ENCODE measurements at places on chromosomes 3 and 15.
A peak's percentile ranks its signal among the peaks of the same experiment; 100 is the strongest.

DNA sequence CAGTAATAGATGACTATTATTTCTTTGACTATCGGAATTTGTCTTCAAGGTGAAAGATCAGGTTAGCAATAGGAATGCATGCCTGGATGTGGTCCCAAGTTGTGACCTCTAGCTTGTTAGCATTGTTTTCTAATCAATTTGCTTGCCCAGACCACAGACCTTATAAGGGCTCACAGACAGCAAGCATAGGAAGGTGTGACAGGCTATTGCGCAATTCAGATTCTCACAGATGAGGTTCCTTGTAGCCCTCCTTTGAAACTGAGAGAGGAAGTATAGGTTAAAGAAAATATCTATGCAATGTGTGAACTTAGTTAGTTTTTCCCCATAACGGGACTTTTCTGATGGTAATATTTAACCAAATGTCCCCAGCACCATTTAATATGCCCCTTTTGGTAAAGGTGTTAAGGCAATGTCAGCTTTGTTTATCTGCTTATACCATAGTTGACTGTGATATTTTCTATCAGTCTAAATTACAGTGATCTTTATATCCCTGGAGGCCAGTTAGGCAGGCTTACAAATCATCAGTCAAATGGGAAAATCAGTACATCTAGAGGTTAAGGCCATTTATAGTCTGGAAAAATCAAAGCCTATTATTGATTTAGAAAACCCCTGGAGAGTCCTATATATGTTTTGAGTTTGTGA is 168.1 kb upstream of the MBNL1 start:
- no peaks in the 10 kb centered on the region for H3K36me3 ChIP-seq
- DNase-seq = no peak
- peaks cover 14% of the 10 kb centered on the region for H3K27me3 ChIP-seq
- peaks cover 7% of the 10 kb centered on the region for H3K4me1 ChIP-seq
- H3K4me3 ChIP-seq = no peak overlapping the region

DNA sequence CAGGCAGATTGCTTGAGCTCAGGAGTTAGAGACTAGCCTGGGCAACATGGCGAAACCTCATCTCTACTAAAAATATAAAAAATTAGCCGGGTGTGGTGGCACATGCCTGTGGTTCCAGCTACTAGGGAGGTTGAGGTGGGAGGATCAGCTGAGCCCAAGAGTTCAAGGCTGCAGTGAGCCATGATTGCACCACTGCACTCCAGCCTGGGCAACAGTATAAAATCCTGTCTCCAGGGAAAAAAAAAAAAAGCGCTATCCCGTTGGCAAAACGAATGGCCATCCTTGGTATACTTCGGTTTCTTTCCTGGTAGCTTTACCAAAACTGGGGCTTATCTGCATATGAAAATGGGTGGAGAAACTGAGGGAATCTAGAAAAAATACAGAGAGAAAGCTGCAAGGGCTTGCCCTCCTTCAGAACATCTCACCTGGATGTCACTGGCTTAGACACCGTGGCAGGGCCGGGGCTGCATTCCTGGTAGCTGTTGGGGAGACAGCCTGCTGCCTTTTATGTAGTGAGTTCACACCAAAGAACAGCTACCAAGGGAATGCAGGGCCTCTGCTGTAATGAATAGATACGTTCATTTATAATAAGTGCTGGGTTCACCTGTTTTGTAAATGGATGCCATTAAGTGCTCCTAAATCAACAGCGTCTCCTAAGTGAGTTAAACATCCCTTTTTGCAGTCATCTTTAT is 96.0 kb downstream of the IQSEC1 start:
- no peak overlapping the region for H3K4me3 ChIP-seq
- H3K4me1 ChIP-seq = peaks cover 5% of the 10 kb centered on the region
- no peaks in the 10 kb centered on the region for H3K27me3 ChIP-seq
- H3K36me3 ChIP-seq = peaks cover 3% of the 10 kb centered on the region

- no peak overlapping the region for H3K4me3 ChIP-seq
- peak overlapping the region; percentile 93 for H3K27ac ChIP-seq
- H3K36me3 ChIP-seq = peaks cover 22% of the 10 kb centered on the region
- no peak for DNase-seq
These were observed 19.9 kb downstream of the DNAJB8 start for GRCh38 chr3:128446821-128447220.

GRCh38 chr3:16536344-16536663 is 22.8 kb upstream of the RFTN1 start:
- no peak overlapping the region for H3K4me3 ChIP-seq
- no peak overlapping the region for H3K27ac ChIP-seq
- DNase-seq = no peak
- no peaks in the 10 kb centered on the region for H3K36me3 ChIP-seq
- H3K27me3 ChIP-seq = peaks cover 39% of the 10 kb centered on the region

GRCh38 chr3:134315286-134316106 is 58.8 kb downstream of the AMOTL2 start:
- no peaks in the 10 kb centered on the region for H3K36me3 ChIP-seq
- H3K27me3 ChIP-seq = peaks cover 39% of the 10 kb centered on the region
- DNase-seq = no peak
- no peak overlapping the region for H3K27ac ChIP-seq
- no peak overlapping the region for H3K4me3 ChIP-seq

DNA sequence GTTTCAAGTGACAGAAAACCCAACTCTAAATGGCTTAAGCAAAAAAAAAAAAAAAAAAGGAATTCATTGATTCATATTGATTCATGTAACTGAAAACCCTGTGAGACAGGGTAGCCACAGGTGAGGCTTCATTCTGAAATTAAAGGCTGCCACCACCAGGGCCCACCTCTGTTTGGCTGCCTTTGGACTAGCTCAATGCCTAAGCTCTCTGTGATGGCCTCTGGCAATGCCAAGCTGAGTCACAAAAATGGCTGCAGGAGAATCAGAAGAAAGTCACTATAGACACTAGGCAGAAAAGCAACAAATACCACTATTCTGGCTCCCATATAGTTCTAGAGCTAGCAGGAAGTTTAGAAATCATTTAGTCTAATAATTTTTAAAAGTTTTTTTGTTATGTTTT is 38.2 kb upstream of the GYG1 start:
- no peaks in the 10 kb centered on the region for H3K36me3 ChIP-seq
- DNase-seq = no peak
- no peak overlapping the region for H3K27ac ChIP-seq
- peaks cover 5% of the 10 kb centered on the region for H3K4me1 ChIP-seq
- H3K4me3 ChIP-seq = no peak overlapping the region

DNA sequence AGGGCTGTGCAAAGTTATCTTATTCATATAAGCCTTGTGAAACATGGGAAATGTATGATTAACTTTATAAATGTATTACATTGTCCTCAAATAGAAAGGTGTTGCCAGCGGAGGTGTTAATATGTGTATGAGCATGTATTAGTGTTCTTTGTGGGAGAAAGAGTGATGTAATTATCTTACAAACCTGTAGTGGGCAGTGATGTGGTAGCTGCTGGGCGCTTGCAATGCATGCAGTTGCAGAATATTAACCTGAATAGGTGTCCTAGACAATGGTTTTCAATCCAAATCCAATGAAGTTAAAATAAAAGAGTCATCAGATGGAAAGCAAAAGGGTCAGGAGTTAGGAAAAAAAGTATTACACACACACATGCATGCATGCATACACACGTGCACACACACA is 881.3 kb upstream of the CADM2 start:
- H3K4me3 ChIP-seq = no peak overlapping the region
- DNase-seq = no peak
- H3K4me1 ChIP-seq = no peaks in the 10 kb centered on the region
- H3K36me3 ChIP-seq = no peaks in the 10 kb centered on the region
- no peak overlapping the region for H3K27ac ChIP-seq

- H3K4me3 ChIP-seq = no peak overlapping the region
- H3K36me3 ChIP-seq = no peaks in the 10 kb centered on the region
- no peak for DNase-seq
- no peaks in the 10 kb centered on the region for H3K4me1 ChIP-seq
These were observed 187.1 kb downstream of the DPH6 start for GRCh38 chr15:35358824-35359223.

DNA sequence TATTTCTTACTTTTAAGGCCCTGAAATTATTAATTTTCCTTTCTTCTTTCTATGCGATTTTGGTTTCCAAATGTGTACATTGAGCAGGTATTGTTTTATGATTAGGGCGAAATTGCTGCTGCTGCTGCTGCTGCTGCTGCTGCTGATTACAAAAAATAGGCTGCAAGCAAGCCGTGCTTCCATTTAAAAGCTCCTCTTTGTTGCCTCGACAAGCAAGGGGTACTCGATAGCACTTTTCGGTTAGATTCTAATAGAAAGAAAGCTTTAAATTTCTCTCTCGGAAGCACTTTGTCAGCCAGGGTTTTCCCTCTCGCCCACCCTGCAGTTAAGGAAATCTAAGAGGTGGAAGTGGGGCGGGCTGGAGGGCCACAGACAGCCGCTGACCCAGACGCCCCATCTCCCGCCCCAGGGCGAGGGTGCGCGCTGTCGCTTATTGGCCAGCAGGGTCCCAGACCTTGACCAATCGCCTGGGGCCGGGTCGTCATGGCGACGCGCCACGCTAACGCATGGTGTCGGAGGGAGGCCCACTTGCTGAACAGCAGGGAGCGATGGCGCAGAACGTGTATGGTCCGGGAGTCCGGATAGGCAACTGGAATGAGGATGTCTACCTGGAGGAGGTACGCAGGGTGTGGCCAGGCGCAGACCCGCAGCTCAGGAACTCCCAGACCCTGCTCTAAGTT is at the start of gene CFAP161:
Gene CFAP161, plus strand, starts transcription at position 489 of the 680 bp plus-strand sequence. Its CDS starts 60 bp downstream, at position 549.
- H3K27me3 ChIP-seq = peaks cover 58% of the 10 kb centered on the region
- no peaks in the 10 kb centered on the region for H3K4me1 ChIP-seq
- peak; percentile 62 for DNase-seq
- no peak within 1 kb of the TSS for H3K27ac ChIP-seq

- no peaks in the 10 kb centered on the region for H3K27me3 ChIP-seq
- H3K27ac ChIP-seq = no peak overlapping the region
- no peak overlapping the region for H3K4me3 ChIP-seq
These were observed 84.9 kb upstream of the ACP3 start for GRCh38 chr3:132232231-132232792.

- H3K4me3 ChIP-seq = no peak overlapping the region
- no peaks in the 10 kb centered on the region for H3K4me1 ChIP-seq
- DNase-seq = no peak
- H3K36me3 ChIP-seq = no peaks in the 10 kb centered on the region
- H3K27ac ChIP-seq = no peak overlapping the region
- peaks cover 3% of the 10 kb centered on the region for H3K27me3 ChIP-seq
These were observed 5.3 kb downstream of the TM4SF4 start for GRCh38 chr3:149479621-149480325.

DNA sequence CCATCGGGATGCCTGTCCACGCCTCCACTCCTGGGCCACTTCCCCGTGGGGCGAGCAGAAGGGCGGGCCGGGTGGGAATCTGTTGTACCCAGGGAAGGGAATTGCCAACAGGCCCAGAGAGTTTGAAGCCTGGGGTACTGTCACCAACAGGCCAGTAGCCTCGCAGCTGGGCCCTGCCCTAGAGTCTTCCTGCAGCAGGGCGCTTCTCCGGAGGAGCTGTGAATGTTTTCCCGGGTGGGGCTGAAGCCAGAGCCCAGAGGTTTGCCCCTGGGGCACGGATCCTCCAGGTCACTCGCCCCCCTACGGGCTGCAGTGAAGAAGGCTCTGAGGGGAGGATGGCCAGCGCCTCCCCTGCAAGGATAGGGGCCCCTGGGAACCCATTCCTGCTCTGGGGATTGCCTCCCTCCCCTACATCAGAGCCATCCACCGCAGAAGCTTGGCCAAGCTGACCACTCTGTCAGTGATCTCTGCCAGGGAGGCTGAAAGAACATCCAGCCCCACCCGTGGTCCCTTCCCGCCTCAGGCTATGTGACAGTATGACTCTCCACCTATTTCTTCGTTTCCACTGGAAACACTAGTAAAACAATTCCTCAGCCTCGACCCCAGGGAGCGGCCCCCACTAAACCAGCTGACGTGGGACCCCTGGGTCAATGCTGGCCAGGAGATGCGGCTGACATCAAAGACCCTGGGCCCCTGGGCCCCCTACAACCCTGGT is 16.8 kb downstream of the CIDEC start:
- H3K27me3 ChIP-seq = peaks cover 9% of the 10 kb centered on the region
- peaks cover 3% of the 10 kb centered on the region for H3K4me1 ChIP-seq
- no peak overlapping the region for H3K27ac ChIP-seq
- no peak overlapping the region for H3K4me3 ChIP-seq
- no peaks in the 10 kb centered on the region for H3K36me3 ChIP-seq
- no peak for DNase-seq

GRCh38 chr15:32936283-32936918 is 218.6 kb downstream of the GREM1 start:
- H3K36me3 ChIP-seq = no peaks in the 10 kb centered on the region
- H3K4me3 ChIP-seq = no peak overlapping the region
- no peaks in the 10 kb centered on the region for H3K4me1 ChIP-seq
- no peak for DNase-seq

DNA sequence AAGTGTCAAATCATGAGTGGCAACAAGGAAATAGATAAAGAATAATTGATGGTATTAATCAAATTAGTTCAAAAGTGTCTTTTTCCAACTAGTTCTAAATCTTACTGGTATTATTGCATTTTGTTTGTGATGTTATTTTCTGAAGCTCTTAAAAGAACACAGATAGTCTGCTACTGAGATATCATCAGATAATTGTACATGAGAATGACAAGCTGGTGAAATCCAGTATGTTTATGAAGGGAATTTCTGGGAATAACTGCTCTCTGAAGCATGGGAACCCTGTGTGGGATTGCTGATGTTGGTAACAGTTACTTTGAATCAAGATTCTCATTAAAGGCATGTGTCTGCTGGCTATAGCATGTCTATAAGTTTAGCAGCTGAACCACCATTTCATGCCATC is 190.3 kb upstream of the CDIN1 start:
- H3K4me3 ChIP-seq = no peak overlapping the region
- no peaks in the 10 kb centered on the region for H3K36me3 ChIP-seq
- no peak overlapping the region for H3K27ac ChIP-seq
- no peaks in the 10 kb centered on the region for H3K4me1 ChIP-seq
- H3K27me3 ChIP-seq = no peaks in the 10 kb centered on the region

All from activated CD4-positive, alpha-beta T cell treated with anti-CD3 and anti-CD28 coated beads, Interleukin-2, amount 10 ng/mL, durations not matched to agents 24 days and 14 days (primary cell).